G401 (cell line): ENCODE measurements at places on chromosomes 2 and 18.

GRCh38 chr2:105776560-105776928 is 31.8 kb downstream of the NCK2 start:
- DNase-seq = peak; percentile 67

GRCh38 chr18:70720607-70721006 is 431.8 kb downstream of the SOCS6 start:
- no peak for DNase-seq

DNA sequence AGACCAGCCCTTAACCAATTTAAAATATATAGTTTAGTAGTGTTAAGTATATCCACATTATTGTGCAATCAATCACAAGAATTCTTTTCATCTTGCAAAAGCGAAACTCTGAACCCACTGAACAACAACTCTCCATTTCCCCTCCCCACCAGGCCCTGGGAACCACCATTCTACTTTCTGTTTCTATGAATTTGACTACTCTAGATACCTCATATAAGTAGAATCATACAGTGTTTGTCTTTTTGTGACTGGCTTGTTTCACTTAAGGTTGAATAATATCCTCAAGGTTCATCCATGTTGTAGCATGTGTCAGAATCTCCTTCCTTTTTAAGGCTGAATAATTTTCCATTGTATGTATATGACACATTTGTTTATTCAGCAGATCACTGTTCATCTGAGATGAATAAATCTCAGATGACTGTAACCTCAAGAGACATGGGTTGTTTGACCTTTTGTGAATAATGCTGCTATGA is 8.1 kb upstream of the SOS1 start:
- DNase-seq = no peak

- no peak for DNase-seq
These were observed 162.7 kb upstream of the COL3A1 start for GRCh38 chr2:188811522-188811921.

- DNase-seq = no peak
These were observed 12.7 kb upstream of the MAPRE2 start for GRCh38 chr18:35028536-35028935.

GRCh38 chr2:102106133-102106556 is 36.4 kb upstream of the IL1R1 start:
- no peak for DNase-seq
